HFFc6 (cell line): ENCODE measurements at places on chromosomes 6 and 20. TPM values are rescaled to one million over a fixed set of nuclear protein-coding genes. Genes with fewer than 3 reads are reported as not detected.
A peak's percentile ranks its signal among the peaks of the same experiment; 100 is the strongest.

- peak; percentile 96 for DNase-seq
These were observed 35.4 kb upstream of the PIM1 start for GRCh38 chr6:37134396-37135191.

GRCh38 chr6:122726649-122727048, 52.9 kb upstream of the FABP7 start:
- DNase-seq: peak; percentile 5

DNA sequence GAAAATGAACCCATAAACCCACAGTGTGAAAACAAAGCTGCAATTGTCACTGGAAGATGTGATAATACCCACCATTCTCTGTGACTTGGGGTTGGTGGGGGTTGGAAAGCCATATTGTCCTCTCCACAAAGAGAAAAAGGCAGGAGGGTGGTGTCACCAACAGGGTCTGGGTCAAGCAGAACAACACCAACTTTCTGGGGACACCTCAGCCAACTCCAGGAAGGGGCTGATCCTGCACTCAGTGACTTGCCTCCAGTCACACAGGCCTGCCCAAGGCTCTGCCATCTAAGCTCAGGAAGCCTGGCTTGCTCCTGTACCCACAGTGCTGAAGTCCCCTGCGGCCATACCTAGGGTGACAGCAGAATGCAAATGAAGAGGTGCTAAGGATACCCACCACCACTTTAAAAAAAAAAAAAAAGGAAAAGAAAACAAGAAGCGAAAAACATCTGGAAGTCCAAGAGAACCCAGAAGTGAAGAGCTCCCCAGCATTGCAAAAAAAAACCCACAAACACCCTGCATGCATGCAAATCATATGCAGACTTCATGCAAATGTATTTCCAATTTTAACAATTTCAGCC, 110.6 kb downstream of the PREX1 start:
- DNase-seq: no peak

DNA sequence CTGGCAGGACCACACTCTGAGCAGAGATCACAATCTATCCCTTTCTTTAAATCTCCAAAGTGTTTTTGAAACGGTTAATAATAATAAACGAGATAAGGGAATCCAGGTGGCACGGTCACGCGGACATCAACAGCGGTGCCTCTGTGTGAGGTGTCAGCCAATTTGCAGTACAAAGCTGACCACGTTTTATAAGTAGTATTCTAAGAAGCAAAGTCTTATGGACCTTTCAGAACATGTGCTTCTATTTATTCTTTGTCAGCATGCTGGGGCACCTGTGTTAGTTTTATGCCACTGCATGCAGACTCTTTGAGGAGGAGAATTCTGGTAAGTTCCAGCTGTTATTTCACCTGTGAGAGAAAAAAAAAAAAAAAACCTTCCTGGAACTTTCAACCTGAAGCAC, 39.0 kb upstream of the EXOC2 start:
- no peak for DNase-seq

Gene PLCB4
- 71.8 and 94.8 TPM in 2 replicates for total RNA-seq
